Occipital lobe (tissue), 3 donors: ENCODE measurements at places on chromosomes 12 and 14.

GRCh38 chr12:109963743-109964429 is 32.3 kb downstream of the GIT2 start:
- no peak for DNase-seq

DNA sequence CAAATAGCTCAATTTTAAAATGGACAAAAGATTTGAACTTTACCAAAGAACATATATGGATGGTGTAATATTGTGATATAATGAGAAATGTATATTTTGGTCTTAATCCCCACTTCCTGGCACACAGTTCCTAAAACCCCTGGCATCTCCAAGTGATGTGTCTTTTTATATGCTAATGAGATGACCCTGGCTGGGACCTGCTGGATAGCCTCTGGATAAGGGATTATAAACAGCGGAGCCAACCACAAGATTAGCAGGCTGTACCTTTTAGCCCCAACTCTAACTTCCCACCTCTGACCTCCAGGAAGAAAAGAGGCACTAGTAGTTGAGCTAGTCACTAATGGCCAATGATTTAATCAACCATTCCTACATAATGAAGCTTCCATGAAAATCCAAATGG is 130.0 kb downstream of the DPF3 start:
- no peak for DNase-seq

DNA sequence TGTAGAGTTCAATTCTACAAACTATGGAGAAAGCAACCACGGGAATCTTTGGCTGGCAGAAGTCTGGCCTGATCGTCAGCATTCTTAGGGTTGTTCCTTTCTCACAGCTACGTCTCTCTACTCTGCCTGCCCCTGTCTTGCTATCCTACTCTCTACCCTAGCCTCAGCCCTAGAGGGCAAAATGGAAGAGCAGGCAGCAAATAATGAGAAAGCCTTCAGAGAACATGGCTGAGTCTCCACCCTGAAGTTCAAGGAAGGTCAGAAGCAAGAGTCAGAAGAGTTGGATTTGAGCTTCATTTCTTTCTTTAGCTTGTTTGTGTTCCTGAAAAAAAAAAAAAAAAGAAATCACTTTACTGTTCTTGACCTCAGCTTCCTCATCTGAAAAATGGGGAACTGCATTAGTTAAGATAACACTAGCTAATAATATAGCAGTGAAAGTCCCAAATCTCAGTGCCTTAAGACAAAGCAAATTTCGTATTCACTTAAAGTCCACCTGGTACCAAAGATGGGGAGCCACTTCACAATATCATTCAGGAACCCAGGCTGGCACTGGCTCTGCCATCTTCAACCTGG is 50.2 kb upstream of the CCND2 start:
- DNase-seq = no peak

GRCh38 chr12:70806043-70806442 is 114.5 kb downstream of the PTPRR start:
- DNase-seq = no peak

- DNase-seq = no peak
Measured at GRCh38 chr14:100263141-100263540, 24.2 kb downstream of the YY1 start.

- DNase-seq = no peak
Measured at GRCh38 chr12:121628037-121628436, 1.7 kb downstream of the ORAI1 start.

DNA sequence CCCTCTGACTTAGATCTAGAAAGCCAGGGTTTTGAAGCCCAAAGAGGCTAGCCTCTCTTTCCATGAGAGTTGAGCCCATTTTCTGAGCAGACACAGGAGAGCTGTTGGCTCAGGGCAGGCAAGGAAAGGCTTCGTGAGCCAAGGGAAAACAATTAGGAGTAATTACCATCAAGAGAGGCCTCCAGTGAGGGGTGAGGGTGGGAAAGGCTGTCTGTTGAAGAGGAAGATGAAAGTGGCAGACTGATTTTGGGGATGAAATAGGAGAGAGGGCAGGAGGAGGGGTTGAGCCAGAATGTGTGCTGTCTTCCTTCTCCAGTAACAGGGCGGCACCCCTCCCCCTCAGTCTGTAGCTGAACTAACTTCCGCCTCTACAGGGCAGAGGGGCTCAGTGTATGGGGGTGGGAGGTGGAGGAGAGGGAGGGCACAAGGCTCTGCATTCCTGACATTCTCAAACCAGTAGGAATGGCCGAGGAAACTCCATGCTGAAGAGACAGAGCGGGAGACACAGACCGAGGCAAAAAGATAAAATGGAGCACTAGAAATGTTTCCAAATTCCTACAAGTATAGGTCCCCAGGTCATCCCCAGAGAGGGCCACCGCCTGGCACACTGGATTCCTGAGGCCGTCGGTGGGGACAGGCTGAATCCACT is 33.1 kb upstream of the COL2A1 start:
- no peak for DNase-seq

DNA sequence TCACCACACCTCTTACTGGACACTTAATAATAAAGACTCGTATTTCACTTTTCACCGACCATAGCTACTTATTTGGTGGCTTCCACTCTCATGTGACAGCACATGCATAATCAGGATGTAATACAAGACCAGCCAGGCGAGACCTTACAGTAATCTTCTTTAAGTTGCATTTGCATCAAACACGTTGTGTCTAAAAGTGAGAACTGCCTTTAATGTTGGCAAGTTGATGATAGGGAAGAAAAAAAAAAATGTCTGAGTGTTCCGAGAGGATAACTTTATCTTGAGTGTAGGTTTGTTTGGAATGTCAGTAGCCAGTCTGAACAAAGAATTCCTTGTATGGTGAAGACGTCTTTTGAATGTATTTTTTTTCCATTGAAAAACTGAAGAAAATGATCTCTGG is 440.4 kb downstream of the ADAMTS20 start:
- DNase-seq = no peak

DNA sequence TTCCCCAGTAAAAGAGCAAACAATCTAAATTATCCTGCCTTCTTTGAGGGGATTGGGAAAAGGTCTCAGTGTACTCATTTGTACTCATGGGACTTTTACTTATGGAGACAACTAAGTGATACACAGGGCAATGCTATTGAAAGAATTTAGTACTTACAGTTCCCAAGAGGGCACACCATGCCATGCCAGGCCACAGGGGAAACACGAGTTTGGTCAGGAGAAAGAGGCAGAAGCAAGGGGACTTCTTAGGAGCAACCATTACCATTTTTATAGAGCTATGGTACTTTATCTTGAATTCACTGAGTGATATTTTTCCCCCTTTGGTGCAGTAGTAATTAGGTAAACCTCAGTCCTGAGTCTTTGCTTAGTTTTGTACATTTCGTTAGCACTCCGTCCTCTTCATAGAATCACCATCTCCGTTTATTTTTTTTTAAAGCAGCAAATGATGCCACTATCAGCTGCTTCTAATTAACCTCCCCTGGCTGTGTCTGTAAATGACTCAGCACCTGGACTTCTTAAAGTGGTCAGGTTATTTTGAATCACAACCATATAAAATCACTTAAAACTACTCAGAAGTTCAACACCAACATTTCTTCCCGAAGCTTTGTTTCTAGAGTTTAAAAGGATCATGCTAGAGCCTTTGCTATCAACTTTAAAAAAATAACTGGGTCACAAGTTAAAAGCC is 5.9 kb upstream of the WASHC3 start:
- no peak for DNase-seq

- no peak for DNase-seq
Measured at GRCh38 chr12:15540469-15540872, 218.2 kb downstream of the PTPRO start.

DNA sequence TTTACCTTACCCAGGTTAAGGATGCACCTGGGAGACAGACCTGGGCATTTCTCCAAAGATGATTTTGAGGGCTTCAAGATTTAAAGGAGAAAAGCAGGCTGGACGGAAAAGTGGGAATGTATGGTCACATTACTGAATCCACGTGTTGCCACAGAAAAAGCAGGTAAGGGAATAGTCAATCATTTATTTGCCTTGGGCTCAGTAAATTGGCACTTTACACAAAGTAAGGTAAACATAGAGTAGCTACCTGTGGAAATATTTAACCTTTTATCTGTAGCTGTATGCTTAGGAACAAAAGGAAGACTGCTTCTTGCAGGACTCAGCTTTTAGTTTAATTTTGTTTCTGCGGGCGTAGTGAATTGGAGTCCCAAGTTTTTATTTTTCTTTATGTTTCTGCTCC is 153.3 kb downstream of the SLCO1B3 start:
- DNase-seq = no peak

DNA sequence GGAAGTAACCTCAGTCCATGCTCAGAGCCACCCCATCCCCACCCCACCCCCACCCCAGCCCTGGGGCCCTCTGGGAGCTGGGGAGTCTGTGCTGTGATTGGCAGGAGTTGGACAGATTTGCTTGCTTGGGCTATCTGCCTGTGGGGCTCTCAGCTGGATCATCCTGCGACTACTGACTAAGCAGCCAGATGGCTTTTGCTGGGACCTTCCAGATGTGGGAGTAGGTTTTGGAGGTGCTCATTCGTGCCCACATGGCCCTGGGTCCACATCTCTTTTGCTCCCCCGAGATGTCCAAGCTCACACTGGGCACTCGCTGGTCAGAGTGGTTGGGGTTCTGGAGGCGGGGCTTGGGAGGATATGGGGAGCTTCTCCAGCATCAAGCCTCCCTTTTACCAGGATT is 138.9 kb downstream of the TSPAN9 start:
- no peak for DNase-seq

DNA sequence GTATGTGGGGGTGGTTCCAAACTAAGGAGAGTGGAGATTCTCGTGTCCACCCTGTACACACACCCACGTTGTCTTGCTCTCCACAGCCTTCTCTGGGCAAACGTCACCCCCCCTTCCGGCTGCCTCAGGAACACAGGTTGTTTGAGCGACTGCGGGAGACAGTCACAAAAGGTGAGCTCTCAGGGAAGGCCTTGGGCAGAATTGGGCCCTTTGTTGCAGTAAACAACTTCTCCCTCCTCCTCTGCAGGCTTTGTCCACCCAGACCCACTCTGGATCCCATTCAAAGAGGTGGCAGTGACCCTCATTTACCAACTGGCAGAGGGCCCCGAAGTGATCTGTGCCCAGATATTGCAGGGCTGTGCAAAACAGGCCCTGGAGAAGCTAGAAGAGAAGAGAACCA is 8.1 kb upstream of the GAPDH start:
- no peak for DNase-seq

DNA sequence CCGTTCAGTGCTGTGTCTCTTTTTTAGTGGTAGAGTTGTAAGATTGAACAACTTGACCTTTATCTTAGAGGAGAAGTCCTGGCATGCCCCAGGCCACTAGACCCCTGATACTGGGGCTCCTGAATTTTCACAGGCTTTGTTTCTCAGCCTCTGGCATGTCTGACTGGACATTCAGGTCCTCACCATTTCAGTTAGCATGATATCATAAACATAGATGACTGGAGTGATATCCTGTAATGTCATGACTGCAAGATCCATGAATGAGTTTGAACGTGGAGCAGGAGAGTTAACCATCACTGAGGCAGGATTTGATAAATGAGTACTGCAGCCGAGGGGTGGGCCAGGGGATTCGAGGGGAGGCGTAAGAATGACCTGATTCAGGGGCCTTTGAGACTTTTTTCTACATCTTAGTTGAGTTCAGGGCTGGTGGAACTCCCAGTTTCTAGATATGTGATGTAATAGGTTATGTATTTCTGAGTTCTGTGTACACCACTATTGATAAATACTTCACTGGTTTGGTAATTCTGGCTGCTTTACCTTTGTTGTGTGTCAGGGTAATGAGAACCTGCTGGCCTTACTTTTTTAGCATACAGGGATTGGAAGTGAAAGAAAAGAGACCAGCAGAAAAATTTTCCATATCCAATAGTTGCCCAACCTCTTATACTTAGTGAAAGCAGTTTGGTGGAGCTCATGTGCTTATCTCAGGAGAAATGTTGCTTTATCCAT is 217.0 kb downstream of the SYNE2 start:
- DNase-seq = no peak

GRCh38 chr12:115683240-115683780 is 594.2 kb downstream of the MED13L start:
- DNase-seq = no peak

GRCh38 chr12:50149311-50149710 is 17.9 kb downstream of the CERS5 start:
- DNase-seq = no peak

DNA sequence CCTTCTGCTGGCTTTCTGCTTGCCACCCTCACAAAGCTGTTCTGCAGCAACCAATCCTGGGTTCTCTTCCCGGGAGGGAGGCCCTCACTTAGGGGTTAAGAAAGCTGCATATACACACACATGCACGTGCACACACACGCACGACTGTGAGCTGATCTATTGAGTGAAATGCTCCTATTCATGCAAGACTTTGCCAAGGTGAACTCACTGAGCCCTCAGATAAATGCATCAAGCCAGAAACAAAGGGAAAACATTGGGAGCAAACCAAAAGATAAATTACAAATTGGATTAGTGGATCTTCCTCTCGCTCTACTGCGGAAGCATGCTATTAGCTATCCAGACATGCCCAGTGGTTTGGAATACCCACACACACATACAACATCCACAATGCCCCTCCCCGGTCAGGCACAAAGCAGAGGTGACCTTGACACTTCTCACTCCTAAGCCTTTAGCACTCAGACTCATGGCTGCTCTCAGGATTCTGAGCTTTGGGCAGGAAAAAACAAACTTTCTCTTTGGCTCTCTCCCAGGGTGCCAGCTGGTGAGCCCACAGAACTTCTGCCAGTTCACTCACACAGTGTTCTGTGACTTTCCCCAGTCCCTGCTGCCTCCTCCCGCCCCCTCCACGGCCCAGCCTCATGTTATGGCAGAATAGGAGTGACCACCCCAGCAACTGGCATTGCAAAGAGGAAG is 320.0 kb downstream of the DPF3 start:
- DNase-seq = peak; percentile 32

DNA sequence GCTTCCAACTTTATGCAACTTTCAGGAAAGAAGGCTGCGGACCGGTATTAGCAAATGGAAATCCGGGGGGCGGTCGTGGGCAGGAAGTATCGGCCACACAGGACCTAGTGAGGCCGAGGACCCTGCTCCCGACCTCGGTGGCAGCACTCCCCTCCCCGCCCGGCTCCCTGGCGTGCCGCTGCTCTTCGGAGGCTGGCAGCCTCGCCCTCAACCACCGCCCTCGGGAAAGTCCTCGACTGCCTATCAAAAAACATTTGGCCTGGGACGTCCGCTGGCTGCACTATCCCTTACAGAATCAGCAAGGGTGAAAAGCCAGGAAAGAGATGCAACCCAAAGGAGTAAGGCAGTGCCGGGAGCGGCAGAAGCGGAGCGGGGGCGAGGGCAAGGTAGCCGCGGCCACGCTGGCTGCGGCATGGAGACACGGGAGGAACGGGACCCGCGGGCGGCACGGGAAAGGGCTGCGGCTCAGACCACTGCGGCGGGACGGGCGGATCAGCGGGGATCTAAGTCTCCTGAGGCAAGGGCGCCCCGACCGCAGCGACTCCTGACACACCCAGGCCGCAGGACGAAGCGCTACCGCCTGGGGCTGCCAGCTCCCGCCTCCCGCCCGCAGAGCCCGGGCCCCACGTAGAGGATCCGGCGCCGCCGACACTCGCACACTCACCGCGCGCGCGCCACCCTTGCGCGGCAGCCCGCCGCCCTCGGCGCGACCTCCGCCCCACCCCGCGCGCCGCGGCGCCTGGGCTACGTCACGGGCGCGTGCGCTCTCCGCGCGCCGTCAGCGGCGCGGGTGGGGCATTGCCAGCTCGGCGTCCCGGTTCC is at the start of the genes BBOF1 and ENTPD5:
Gene BBOF1, plus strand, starts transcription at position 764 of the 822 bp plus-strand sequence. CDS start 130 bp downstream, outside the sequence.
Gene ENTPD5, minus strand, starts transcription at position 703 of the 822 bp plus-strand sequence. CDS start 31,186 bp downstream, outside the sequence.
- peak; percentile 78 for DNase-seq

GRCh38 chr12:84904051-84904450 is 8.5 kb downstream of the SLC6A15 start:
- no peak for DNase-seq

- DNase-seq = no peak
Measured at GRCh38 chr14:78535041-78535440, 364.9 kb downstream of the NRXN3 start.
